ENCODE measurements at places on chromosomes 1 and 21.

DNA sequence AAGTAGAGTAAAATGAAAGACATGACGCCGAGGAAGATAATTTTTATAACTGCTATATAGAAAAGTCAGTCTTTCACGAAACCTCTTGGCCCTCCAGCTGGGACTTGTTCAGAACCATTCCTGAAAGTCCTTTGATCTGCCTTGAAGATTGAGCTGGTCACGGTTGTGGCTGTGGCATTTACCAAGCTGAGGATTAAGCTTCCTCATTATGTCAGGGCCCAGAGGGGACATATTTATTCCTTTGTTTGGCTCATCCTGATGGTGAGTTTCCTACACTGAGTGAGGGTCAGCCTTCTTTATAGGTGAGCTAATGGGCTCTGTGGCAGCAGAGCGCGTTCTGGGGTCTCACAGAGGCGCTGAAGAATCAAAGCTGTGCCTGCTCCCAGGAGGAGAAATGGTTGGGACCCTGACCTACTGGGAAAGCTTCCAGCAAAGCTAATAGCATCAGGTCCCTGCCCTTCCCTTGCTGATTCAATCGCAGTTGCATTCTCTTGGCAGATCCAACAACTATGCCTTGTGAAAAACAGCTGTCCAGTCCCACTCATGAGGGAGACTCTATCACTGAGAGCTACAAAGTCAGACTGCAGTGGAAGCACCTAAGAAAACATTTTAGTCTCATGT is 43.2 kb upstream of the PBX1 start:
- no peak for DNase-seq

DNA sequence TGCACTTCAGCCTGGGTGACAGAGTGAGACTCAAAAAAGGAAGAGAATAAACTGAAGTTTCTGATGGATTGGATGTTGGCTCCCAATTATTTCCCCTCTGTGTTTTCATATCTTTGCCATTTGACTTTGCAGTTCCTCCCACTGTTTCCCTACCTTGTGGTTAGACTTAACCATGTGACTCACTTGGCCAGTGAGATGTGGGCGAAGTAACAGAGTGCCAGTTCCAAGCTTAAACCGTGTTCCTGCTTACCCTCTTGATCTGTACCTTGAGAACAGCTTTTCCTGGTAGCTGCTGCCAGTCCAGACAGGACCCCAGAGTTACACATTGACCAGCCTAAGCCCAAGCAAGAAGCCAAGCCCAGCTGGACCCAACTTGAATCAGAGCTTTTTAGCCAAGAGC is 323.4 kb downstream of the LTN1 start:
- DNase-seq = no peak

GRCh38 chr1:106568201-106568974 is 488.1 kb upstream of the PRMT6 start:
- DNase-seq = no peak

GRCh38 chr1:234836045-234836681 is 226.2 kb upstream of the IRF2BP2 start:
- no peak for DNase-seq

DNA sequence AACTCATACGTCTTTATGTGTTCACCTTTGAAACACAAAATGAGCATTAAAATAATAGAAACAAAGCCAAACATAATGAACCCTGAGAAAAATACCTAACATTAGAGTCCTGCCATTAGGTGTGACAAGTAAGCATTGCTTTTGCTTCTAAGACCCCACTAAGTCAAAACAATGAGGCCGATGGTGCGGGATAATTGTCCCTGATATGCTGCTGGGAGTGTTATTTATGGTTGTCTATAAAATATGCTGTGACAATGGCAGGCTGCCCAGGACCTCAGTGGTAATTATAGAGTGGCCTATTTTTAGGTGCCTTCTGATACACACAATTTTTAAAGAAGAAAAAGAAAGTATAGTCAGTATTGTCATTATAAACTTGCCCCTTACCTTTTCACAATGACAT is 1423.1 kb downstream of the AMY1C start:
- no peak for DNase-seq

DNA sequence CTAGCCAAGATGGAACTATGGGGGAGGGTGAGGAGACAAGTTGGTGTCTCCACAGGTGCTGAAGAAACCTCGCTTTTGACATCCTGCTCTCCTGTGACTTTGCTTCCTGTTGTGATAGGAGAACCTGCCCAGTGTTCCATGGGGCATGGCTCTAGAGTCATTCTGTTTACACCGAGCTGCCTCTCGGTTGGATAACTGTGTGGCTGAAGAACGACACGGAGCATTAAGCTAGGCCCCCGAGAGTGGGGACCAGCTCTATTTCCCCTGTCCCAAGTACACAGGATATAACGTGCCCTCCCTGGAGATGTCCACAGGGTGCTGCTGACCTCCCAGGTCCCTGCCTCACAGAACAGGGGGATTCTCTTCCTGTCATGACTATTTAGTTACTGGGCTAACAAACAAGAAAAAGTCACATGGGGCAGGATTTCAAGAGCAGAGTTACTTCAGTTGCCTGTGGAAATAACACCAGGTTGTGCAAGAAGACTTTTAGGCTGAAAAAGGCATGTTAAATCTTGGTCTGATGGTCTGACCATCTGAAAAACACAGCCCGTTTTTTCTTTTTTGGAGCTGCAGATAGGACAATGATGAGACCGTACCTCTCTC is 29.4 kb upstream of the PPP2R5A start:
- peak; percentile 45 for DNase-seq

DNA sequence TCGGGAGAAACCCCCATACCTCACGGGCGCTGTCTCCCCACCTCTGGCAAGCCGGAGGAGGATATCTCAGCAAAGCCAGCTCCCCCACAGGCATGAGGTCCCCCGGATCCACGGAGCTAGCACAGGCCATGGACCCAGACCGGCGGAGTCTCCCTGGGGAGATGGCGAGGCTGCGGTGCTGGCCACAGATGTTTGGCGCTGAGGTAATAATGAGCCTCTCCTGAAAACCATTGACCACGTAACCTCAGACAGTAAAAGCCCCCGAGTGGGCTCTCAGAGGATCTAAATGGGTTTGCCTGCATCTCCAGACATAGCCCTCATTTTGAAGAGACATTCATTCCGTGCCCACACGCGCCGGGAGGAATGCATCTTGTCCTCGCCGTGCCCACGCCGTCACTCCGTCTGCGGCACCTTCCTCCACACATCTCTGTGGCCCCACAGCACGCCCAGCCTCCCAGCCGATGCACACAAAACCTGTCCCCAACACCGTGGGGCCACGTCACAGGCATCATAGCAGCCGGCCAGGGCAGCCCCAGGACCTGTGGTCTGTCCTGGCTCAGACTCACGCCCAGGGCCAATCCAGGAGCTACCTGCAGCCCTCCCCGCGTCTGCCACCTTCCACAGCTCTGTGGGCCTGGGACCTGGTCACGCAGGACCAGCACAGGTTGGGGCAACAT is 150.9 kb downstream of the PRDM16 start:
- no peak for DNase-seq

GRCh38 chr1:58312971-58313563 is 233.5 kb downstream of the OMA1 start:
- no peak for DNase-seq

DNA sequence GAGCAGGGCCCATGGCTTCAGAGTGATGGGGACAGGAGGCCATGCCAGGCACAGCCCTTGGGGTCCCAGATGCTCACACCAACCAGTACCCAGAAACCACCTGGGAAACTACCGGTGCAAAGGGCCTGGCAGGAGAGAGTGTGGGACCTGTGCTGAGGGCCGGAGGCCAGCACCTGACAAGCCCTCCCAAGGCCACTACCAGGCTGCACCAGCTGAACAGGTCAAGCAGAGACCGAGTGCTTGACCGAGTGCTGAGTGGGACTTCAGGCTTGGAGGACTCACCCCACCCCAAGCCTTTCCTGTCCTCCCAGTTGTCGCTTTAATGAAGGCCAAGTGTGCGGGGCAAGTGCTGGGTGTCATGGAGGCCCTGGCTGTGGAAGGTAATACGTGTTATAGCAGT is 36.5 kb downstream of the SNAP47 start:
- no peak for DNase-seq

- DNase-seq = no peak
Observed at GRCh38 chr1:156893048-156893953, at the start of gene PEAR1. TSS of gene PEAR1 (plus strand) at chr1:156893718. CDS start at chr1:156903927, 10,209 bp downstream.

DNA sequence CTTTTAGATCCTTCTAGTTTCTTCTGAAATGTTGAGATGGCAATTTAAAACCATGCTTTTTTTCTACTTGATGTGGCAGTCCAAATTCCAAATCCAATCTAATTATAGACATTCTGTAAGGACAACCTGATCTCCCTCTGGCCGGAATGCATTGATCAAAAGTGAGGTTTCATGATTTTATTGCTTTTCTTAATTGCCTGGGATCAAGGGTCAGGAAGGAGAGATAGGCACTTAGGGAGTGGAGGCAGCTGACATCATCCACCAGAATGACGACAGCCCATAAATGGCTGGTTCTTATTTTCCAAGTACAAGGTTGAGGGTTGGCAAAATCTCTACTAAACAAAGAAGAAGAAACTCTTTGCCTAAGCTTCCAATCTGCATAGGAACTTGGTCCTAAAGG is 46.4 kb upstream of the SCCPDH start:
- DNase-seq = no peak

- DNase-seq = no peak
Observed at GRCh38 chr1:226886122-226886901, 15.9 kb downstream of the PSEN2 start.

- DNase-seq = no peak
Observed at GRCh38 chr1:219279017-219279770, 105.5 kb downstream of the LYPLAL1 start.

DNA sequence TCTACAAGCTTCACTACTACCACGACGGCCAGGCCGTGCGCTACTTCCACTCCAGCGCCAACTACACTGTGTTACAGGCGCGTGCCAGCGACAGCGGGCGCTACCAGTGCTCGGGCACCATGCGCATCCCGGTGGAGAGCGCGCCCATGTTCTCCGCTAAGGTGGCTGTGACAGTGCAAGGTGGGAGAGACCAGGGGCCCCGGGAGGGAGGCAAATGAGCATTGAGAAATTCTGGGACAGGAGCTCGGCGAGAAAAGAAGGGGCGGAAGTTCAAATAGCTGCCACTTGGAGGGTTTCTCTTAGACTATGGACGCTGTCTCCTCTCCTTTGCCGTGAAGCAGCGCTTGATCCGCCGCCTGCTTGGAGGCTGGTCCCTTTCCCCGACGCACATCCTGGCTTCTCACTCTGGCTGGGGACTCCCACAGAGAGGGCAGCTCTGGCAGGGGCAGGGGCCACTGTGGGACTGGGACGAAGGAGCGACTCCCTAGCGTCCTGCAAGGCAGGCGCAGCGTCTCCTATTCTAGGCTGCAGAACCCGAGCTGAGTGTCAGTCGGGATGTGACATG is 4.6 kb downstream of the FCRLB start:
- peak; percentile 68 for DNase-seq

- no peak for DNase-seq
Observed at GRCh38 chr1:22241250-22241649, 98.4 kb upstream of the WNT4 start.

DNA sequence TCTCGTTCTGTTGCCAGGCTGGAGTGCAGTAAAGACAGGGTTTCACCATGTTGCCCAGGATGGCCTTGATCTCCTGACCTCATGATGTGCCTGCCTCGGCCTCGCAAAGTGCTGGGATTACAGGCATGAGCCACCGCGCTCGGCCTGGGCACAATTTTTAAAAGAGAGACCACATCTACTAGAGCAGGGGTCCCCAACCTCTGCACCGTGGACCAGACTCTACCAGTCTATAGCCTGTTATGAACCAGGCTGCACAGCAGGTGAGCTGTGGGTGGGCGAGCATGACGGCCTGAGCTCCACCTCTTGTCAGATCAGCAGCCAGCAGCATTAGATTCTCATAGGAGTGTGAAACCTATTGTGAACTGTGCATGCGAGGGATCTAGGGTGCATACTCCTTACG is 20.8 kb downstream of the TNNT2 start:
- DNase-seq = no peak

- DNase-seq = no peak
Observed at GRCh38 chr1:88708011-88708410, 23.9 kb downstream of the PKN2 start.

DNA sequence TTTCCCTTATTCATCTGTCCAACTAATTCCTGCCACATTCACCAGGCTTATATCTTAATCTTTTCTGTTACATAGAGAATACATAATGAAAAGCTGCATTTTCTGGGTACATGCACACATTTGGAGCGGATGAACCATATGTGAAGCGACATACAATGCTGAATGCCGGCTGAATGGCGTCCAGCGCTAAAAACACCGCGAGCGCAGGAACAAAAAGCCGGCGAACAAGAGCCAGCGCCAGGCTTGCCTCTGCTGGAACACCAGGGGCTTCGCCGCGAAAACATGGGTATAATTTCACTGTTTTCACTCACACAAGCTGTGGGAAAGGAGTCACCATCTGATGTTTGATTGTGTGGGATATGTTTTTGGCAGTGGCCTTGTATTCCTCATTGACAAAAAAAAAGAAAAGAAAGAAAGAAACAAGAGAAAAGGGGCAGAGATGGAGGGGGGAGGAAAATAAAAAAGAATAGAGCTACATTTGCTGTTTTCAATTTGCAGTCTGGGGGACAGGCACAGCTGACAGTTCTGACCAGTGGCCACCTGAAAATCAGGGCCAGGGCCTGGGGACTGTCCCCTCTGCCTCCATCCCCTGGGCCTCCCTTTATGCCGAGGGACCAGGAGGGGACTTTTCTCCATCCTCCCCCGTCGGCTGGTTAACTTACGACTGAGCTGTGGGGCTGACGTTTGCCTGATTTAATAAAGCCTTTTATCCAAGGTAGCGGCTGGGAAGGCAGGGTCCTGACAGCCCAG is 70.2 kb upstream of the OLIG2 start:
- DNase-seq = no peak

GRCh38 chr1:157399343-157399983 is 152.9 kb downstream of the FCRL5 start:
- DNase-seq = no peak

DNA sequence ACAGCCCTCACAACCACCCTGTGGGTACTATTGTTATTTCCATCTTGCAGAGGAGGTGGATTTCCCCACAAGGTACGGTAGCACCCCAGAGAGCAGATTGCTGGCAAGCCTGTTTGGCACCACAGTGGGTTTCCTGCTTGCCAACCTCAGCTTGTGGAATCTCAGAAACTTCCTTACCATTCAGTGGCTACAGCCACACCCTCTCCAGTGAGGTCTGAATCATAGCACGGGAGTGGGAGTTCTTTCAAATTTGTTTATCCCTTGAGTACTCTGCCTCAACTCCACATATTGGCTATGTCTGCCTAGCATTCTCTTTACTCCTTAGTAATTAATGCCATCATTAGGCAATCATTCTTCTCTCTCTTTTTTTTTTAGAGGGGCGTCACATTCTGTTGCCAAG is 162.1 kb downstream of the PTPRU start:
- DNase-seq = no peak
